ENCODE measurements at places on chromosomes 3 and 15.

- DNase-seq: no peak
These were observed 33.6 kb downstream of the ABTB1 start for GRCh38 chr3:127706312-127706711.

DNA sequence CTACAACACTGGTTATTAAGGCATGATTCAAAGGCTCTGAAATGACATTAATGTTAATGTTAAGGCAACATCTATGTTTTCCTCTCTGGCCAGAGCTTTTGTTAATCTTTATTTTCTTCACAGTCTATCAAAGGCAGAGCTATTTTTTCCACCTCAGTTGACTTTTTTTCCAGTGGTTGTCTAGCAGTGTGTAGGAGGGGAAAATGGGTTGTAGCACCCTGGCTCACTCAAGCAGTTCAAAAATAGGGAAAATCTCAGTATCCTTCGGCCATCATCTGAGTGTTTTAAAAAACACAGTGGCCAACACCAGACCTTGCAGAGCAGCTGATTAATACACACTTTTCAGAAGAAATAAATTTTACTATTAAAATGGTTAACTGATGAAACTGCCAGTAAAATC lies 21.4 kb downstream of the CBLB start:
- DNase-seq: no peak

- DNase-seq: no peak
These were observed 189.8 kb upstream of the GOLIM4 start for GRCh38 chr3:168285506-168285905.

DNA sequence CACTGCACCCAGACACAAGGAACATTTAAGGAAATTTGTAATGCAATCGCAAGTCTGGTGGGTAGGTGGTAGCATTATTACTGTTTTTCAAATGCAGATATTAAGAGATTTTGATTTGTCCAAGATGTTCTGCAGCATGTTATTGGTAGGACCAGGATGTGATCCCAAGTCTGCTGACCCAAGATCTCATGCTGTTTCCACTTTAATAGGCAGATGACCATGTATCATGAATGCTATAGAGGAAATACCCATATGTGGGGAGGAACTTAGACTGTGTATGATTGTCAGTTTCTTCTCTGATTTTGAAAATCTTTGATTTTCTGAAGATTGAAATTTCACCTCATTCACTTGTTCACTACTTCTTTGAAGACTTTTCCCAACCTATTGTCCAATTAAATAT lies 28.7 kb downstream of the ATP6V1A start:
- DNase-seq: no peak

GRCh38 chr3:93994056-93994455 lies 14.1 kb downstream of the ARL13B start:
- DNase-seq: no peak

DNA sequence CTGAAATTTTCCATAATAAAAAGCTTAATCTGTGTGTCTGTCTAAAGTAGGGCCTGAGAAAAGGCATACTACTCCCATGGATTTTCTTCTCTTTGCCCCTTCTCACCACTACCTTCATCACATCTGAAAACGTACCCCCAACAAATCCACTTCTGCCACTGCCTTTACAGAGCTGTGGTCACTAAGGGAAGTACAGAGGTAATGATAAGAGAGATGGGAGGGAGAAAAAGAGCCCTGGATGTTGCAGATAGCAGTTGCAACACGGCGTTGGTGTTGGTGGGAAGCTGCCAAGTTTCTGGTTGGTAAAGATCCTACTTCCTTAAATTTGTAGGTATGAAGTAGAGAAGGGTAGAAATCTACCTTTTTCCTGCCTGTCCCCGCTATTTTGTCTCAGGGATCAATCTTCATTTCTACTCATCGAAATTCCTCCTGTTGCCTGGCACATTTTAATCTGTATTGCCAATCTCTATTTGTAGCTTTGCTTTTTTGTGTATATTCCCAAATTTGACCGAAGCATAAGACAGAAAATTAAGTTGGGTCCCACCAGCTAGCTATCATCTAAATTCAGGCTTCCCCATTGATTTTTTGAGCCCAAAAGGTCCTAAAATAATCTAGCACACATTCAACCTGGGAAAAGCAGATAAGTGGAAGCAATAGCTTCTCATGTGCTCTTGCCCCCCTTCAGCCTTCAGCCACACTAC lies 102.9 kb downstream of the TFDP2 start:
- no peak for DNase-seq

GRCh38 chr3:33166095-33166494 lies 52.3 kb downstream of the CRTAP start:
- DNase-seq: no peak

DNA sequence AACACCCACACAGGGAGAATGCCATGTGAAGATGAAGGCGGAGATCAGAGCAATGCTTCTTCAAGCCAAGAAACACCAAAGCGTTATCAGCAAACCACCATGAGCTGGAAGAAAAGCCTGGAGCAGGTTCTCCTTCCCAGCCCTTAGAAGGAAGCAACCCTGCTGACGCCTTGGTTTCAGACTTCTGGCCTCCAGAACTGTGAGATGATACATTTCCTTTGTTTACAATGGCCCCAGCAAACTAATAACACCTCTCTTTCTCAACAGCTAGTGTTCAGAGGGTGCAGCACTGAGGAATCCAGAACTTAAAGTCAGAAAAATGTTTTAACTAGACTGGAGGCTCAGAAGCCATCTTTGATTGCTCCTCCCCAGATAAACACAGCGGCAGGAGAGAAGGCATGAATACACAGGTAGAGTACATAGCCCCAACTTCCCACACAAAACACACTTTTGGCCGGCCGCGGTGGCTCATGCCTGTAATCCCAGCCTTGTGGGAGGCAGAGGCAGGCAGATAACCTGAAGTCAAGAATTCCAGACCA lies 132.4 kb upstream of the LPP start:
- DNase-seq: no peak

- DNase-seq: peak; percentile 3
These were observed 295.5 kb downstream of the PLOD2 start for GRCh38 chr3:145865399-145866018.

DNA sequence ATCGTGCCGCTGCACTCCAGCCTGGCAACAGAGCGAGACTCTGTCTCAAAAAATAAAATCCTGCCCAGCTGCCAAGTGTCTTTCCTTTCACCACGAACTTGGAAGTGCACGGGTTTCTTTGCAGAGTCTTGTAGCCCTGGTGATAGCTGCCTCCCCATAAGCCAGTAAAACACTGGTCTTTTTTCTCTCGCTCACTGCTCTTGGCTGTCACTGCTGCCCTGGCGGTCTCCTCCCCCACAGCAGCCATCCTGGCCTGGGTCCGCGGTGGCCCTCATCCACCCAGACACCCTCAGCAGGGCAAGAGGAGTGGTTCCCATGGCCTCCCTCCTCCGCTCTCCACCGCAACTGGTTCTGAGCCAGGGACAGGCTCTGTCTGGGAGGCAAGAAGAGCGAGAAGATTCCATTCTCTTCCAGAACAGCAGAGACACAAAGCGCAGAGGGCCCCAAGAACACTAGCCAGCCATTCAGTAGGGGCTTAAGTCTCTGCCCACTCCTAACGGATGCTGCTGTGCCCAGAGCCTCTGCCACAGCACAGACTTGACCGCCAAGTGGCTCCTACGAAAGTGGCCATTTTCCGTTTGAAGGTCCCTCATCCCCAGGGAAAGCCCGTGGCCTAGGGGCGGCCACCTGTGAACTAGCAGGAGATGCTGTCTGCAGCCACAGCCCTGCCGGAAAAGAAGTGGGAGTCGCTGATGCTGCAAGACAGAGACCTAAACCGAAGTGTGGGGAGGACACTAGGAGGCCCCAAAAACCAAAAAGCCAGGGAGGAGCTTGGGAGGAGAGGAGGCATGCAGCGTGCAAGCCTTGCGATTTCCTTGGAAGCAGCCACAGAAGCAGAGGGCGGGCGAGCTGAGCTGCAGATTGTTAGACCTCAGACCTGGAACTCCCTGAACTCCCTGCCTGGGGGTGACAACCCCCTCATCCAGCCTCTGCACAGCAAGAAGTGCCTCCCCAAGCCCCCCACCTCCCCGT lies 44.1 kb downstream of the KLHL25 start:
- DNase-seq: no peak

DNA sequence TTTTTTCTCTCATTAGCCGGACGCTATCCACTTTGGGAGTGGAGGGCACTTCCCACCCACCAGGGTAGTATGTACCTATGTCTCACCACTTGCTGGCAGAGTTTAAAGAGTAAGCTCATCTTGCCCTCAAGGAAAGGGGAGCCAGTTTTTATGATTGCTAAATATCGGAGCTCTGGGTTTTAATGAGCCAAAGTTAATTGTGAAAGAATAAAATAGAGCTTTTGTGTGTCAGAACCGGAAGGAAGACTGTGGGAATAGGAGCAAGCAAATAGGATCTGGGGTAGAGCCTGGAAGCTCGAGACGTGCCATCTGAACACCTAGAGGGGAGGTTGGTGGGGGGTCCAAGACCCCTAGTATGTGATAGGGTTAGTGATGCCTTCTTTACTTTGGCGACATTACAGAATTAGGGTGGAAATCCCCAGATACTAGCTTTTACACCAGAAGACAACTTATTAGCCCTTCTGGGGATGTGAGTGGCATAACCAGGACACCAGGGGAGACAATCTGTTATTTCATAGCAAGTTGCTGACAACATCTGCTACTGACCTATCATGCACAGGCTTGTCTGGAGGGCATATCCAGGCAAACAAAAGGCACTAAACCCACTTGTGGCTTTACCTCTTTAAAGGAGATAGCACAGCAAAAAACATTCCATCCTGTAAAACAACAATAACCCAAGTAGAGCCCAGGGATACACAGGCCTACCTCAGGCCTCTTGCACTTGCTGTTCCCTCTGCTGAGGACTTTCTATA lies 333.8 kb downstream of the ZNF621 start:
- DNase-seq: no peak

DNA sequence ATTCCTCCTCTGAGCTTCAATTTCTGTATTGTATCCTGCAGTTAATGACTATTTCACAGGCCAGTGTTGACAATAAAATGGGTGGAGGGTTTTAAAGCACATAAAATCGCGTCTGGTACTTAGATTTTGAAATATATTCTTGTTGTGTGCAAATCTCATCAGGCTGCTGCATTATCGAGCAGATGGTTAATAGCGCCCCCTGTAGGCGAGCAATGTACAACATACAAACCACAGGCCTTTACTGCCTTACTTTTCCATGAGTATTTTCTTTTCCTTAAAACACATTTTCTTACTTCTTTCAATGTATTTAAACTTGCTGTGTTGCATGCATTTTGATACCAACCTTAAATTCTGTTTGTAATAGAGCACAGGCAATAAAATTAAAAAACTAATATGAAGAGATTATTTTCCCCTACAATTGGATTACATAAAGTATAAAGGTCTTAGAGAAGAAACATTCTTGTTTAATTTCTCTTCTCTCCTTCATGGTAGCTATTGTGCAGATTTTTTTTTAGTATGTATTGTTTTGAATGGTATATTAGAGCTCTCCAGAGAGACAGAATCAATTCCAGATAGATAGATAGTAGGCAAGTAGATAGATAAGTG lies 608.4 kb downstream of the CADM2 start:
- DNase-seq: peak; percentile 15

DNA sequence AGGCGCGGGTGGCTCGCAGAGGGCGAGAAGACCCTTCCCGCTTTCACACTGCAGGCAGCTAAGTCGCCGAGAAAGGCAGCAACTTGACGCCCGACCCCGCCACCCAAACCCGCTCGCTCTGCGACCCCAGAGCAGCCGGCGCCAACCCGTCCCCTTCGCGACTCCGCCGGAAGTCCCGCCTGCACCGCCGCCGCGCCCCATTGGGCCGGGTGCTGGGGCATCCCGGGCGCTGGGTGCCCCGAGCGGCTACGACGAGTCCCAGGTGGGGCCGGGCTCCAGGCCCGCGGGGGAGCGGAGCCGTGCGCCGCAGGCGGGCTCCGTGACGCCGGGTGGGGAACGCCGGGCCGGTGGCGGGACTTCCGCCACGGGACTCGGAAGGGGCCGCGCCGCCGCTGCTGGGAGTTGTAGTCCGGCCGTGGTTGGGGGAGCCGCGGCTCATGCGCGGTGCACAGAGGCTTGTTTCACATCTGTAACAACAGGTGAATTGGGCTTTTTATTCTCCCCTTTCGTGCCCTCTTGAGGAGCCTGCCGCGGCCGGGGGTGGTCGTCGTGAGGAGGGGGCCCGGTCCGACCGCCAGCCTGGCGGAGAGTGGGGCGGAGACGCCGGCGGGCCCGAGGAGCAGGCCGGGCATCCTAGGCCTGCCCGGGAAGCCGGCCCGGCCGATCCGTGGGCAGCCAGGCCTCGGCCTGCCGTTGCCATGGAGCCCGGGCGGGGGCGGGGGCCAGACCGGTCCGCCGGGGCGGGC lies at the start of gene DHX30:
TSS of gene DHX30 (plus strand) at position 405 of the 746 bp plus-strand sequence. CDS start 7,546 bp downstream, outside the sequence.
- peak; percentile 70 for DNase-seq

GRCh38 chr3:157220883-157221282 lies 60.9 kb upstream of the CCNL1 start:
- no peak for DNase-seq

GRCh38 chr3:123683505-123684154 lies 98.8 kb upstream of the HACD2 start:
- DNase-seq: no peak

- no peak for DNase-seq
These were observed 2.5 kb downstream of the SLC22A13 start for GRCh38 chr3:38268087-38268486.

DNA sequence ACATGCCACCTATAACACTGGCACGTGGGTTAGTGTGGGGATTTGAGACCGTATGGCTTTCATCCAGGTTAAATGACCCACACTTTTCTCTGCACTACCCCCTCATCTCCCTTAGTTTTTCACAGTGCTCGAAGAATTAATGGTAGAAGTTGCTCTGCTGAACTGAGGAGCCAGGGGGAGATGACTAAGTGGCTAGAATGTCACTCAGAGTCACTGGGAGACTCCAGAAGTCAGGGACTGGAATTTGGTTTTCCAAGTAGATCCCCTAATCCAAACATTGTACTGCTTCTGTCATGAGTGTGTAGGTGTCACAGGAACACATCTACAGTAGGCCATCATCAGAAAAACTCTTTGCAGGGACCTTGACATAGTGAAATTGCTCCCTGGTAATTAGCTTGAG lies 181.0 kb upstream of the RASGRP1 start:
- DNase-seq: no peak

- no peak for DNase-seq
These were observed 220.9 kb upstream of the TRIM42 start for GRCh38 chr3:140456974-140457373.

- DNase-seq: no peak
These were observed 32.2 kb upstream of the GUCA1C start for GRCh38 chr3:108985844-108986243.

- DNase-seq: no peak
These were observed 9.5 kb upstream of the KNSTRN start for GRCh38 chr15:40372981-40373380.

DNA sequence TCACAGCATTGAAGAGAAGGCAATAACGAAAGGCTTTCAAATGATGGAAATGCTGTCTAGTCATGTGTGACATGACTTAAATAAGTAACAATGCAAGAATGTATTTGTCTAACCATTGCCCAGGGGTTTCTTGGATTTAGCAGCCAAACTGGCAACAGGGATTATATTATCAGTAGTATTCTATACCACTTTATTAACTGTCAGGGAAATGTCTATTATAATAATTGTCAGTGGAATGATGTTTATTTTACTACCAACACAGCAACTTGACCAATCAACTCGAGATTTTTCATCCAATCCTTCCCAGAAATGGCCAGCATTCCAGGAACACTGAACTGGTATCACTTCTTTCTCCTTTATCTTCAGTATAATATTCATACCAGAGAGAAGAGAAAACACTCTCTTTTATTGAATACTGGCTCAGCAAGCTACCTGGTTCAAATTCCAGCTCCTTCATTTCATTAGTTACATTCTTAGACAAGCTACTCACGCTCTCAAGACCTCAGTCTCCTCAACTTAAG lies 66.2 kb downstream of the FOXP1 start:
- DNase-seq: no peak
